Fibroblast of mammary gland (primary cell): ENCODE measurements at places on chromosomes 3 and 15.
A peak's percentile ranks its signal among the peaks of the same experiment; 100 is the strongest.

DNA sequence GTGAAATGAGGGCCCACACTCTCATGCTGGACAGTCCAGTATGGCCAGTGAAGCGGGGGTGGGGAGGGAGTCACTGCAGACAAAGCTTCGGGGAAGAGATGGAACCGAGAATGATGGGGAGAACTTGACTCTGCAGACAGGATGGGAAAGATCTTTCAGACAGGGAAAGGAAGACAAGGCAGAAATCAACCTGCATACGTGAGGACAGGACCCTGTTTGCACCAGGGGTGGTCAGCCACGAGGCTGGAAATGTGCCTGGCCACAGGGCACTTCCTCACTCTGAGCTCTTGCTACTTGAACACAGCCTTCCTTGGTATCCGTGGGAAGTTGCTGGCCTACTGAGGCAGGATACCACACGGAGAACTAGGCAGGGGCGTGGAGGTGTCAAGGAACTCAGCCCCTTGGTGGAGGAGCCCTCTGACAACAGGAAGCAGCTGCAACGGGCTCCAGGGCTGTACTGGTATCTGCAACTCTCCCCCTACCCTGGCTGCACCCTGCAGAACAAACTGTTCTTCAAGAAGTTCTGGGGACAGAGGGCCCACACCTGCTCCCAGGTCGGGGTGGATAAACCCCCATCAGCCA lies 9.3 kb upstream of the SRP14 start:
- DNase-seq: no peak

- DNase-seq: peak; percentile 59
Measured at GRCh38 chr15:95664450-95664849, 666.0 kb upstream of the NR2F2 start.

DNA sequence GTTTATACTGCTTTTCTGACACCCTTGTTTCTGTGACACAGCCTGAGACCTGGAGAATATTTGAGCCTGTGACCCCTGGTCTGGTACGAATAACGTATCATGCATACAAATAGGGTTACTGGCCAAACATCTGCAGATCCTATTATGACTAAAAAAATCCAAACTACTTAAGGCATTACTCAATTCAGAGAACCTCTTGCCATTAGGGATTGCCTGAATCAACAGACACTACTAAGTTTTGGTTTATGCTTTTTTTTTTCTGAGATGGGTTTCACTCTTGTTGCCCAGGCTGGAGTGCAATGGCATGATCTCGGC lies 35.4 kb downstream of the OSBPL10 start:
- DNase-seq: peak; percentile 91

DNA sequence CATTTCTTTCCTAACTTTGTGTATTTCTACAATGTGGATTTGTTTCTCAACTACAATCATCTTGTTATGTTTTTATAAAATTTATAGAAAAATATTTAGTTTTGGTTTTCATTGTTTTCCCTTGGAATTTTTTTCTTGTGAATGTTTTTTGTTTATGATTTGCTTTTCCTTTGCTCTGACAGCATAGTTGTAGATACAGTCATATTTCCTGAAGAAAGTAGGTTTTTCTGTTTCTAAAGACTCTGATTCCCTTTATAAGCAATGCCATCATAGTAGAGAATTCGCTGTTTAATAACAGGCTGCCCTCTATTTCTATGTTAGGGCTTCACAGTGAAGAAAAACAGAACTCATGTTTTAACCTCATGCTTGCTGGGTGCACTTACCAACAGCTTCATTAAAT lies 482.3 kb downstream of the ZBBX start:
- DNase-seq: no peak

DNA sequence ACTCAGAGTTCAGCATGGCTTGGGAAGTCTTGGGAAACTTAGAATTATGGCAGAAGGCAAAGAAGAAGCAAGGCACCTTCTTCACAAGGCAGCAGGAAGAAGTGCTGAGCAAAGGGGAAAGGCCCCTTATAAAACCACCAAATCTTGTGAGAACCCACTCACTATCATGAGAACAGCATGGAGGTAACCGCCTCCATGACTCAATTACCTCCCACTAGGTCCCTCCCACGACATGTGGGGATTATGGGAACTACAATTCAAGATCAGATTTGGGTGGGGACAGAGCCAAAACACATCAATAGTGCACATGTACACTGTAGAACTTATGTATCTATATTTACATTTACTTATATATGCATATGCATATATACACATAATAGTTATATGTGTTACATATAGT lies 565.3 kb upstream of the NR2F2 start:
- DNase-seq: no peak

- no peak for DNase-seq
Measured at GRCh38 chr3:69255928-69256327, 130.0 kb downstream of the FRMD4B start.

GRCh38 chr3:190018460-190018859 lies 102.2 kb downstream of the P3H2 start:
- DNase-seq: no peak

DNA sequence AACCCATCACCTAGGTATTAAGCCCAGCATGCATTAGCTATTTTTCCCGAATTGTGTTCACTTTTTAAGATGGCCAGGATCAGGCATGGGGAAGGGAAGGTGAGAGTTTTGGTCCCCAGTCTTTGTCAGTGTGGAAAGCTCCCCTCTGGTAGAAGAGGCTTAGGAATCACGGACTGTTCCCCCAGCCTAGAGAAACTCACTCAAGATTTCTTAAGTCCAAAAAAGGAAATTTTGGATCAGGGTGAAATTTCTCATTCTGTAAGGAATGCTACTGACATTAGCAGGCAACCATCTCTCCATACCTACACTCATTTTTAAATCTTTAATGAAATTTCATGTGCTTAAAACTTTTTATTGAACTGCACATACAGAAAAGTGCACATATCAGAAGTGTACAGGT lies 70.3 kb upstream of the GALNT15 start:
- DNase-seq: no peak

DNA sequence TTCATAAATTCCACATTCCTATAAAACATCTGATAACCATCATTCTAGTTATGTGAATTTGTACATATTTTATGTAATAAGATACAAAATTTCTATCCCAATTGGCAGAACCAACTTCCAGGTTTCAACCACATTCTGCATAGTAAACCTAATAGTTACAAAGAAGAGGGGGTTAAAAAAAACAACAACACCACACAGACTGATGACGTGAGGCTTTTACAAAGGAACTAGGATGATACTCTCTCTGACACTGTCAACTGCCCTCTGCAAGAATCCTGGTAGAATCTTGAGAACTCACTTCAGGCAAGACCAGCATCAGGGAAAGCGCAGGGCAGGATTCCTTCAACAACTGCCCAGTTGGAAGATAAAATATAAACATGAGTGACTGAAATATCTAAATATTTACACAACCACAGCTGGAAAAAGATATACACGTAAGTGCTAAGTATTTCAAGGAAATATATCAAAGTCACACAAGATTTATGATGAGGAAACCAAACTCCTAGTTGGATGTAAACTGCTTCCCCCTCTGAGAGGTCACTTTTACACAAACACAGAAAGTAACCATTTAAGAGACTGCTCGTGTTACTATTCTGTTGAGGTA lies 816.4 kb downstream of the ROBO1 start:
- no peak for DNase-seq

- DNase-seq: peak; percentile 69
Measured at GRCh38 chr15:71780115-71780976, 30.0 kb upstream of the NR2E3 start.

- DNase-seq: peak; percentile 76
Measured at GRCh38 chr3:30535525-30535924, 70.9 kb upstream of the TGFBR2 start.

DNA sequence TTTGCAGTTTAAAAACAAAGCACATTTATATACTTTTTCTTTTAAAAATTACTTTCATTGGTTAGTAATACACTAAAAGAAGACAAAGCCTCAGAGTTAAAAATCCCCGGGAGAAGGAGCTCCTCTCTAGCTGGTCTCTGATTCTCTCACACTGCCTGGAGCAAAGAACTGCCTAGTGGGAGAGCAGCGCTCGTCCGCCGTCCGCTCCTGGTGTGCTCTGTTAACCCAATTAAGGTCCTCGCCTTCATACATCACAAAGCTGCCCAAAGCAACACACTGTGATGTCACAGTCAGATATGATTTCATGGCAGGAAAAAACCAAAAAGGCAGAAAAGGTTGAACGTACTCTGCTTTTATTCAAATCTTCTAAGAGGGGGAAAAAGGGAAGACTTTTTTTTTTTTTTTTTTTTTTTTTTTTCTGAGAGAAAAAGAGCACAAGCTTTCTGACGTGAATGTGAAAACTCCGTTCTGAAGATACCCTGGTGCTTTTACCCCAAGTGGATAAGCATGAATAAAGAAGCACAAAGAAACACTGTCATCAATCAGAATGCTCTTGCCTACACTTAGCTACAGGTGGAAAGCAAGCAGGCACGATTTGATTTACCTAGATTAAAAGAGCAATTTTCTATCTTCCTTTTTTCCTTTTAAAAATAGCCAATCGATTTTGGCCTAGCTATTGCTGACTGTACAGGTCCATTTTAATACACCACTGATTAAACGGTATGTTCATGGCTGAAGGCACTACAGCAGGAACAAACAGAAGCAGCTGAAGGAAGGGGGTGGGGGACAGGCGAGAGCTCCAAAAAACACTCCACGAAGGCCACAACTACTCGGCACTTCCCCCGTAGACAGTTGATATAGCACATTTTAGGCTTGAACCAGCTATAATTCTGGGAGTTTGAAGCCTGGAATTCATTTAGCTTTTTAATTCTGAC lies 115.2 kb downstream of the TIGIT start:
- peak; percentile 35 for DNase-seq

GRCh38 chr3:53078656-53079055 lies 32.8 kb upstream of the SFMBT1 start:
- no peak for DNase-seq

DNA sequence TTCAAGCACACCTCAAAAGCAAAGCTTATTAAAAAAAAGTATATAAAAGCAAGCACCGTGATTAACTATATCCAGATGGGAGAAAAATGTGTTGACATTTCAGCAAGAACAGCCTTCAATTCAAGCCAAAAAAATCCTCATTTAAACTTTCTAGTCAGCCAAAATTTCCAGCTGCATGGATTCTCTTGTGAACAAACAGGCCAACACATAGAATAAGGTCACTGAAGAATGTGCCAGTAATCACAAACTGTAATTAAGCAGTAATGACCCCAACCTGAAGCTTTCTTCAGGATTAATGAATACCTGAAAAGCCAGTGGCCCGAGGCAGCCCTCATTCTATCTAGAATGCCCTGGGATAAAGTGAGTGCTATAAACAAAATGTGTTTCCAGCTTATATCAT lies 130.7 kb upstream of the KCNMB2 start:
- DNase-seq: peak; percentile 56

DNA sequence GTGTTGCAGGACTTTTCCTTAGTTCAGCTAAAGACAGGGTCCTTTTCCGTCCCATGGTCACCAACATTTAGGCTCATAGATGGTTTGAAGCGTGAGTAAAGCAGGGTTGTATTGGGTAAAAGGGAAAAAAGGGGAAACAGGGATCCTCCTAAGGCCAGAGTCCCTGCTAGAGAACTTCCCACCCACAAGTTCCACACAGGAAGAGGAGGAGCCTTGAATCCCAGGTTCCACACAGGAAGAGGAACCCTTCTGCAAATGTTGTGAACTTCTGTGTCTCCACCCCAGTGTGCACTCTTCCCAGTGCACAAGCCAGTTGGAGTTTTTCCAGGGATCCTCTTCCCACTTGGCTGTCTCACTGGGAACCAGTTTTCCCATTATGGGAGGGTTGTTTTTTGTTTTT lies 27.6 kb upstream of the ATP8B4 start:
- DNase-seq: no peak

DNA sequence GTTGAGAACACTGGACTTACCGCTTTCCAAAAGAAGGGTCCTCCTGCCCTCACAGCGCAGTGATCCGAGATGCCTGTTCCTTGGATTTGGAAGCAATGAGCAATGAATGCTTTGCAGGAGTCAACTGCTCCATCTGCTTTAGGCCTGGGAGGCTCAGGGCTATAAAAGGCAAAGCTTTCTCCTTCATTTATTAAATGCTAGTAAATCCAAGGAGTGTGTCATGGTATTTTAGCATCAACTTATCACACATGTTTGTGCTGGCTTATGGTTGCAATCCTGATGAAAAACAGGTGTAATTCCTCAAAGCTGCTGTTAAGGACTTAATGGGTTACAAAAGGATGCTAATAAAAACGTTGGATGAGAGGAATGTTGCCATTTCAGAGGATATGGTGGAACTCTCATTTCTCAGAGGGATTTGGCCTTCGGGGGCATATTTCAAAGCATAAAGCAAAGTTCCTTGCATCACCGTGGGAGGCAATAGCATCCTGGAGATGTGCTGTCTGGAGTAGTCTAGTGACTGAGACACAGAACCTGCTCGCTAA lies 158.5 kb upstream of the TPM1 start:
- peak; percentile 82 for DNase-seq

GRCh38 chr3:149377408-149378364 lies at the start of gene TM4SF1:
Gene TM4SF1 (minus strand): TSS chr3:149377649. CDS start chr3:149377547, 102 bp downstream.
- DNase-seq: peak; percentile 95

GRCh38 chr3:24514119-24514518 lies 19.5 kb upstream of the THRB start:
- no peak for DNase-seq

DNA sequence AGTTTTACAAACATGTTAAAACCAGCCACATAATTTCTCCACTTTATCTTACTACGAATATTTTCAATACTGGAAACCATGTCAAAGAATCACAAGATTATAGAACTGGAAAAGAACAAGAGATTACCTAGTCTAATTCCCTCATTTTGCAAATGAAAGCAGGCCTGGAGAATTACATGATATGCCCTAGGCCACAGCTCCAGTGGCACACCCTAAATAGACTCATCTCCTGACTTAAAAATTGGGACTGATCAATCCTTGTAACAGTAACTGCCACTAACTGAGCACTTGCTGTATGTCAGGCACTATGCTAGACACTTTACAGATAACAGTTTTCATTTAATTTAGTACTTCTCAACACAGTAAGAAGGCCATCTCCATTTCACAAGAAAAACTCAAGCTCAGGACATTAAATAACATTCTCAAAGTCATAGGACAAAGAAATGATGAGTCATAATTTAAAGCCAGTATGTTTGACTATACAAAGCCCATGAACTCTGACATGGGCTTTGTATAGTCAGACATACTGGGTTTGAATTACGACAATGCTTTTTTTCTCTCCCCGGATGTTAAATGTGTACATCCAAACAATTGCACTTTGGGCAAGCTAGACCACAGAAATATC lies 9.4 kb downstream of the IGSF11 start:
- DNase-seq: no peak

DNA sequence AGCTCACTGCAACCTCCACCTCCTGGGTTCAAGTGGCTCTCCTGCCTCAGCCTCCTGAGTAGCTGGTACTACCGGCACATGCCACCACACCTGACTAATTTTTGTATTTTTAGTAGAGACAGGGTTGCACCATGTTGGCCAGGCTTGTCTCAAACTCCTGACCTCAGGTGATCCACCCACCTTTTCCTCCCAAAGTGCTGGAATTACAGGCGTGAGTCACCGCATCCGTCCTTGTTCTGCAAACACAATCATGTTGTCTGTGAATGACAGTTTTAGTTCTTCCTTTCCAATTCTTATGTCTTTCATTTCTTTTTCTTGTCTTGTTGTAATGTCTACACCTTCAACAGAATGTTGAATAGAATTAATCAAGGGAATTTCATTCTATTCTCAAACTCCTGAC lies 16.3 kb upstream of the SMCO1 start:
- no peak for DNase-seq
